ENCODE measurements at places on chromosomes 16 and 17.

DNA sequence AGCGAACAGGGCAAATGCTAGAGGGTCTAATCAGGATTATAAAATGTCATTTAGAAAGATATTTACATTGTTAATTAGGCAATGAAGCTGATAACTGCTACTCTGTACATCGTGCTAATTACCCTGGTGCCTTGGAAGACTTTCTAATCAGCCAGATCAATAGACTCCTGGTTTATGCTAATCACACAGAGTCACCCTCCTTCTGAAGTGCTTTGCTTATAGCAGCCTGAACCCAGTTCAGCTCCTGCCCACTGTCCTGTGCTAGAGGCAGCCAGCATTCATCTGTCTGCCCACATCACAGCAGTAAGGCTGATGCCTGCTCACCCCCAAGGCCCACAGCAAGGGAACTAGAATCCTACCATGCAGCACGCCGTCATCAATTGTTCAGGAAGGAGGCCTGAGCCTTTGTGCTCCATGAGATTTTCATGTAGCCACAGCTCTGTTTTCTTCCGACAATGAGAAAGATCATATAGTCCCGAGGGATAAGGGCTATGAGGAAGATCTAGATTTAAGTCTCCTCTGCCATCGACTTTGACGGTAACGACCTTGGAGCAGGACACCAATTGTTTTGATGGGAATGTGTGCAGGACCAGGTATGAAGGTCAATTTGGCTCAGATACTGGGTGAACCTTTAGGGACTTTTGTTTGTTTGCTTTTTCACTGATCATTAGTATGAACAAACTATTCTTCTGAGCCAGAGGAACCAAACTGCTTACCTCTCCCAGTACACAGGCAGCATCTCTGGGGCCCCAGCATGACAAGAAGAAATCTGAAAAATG is 12.5 kb upstream of the LYRM9 start:
- DNase-seq, result peak; percentile 40

DNA sequence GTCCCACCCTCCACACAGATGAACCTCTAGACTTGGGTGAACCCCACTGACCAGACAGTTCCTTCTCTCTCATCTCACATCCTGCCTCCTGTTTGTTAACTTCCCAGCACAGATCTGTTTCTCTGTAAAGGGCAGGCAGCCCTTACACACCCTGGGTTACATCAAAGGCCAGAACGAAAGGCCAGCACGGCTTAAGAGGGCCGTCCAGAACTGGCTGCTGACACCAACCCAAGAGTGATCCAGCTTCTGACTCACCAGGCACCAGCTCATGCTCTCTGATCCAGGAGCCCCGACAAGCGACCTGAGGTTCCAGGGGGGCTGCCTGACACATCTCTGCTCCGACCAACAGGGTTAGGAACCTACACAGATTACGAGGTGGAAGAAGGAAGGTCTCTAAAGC is 86.9 kb downstream of the MRM3 start:
- no peak for DNase-seq

DNA sequence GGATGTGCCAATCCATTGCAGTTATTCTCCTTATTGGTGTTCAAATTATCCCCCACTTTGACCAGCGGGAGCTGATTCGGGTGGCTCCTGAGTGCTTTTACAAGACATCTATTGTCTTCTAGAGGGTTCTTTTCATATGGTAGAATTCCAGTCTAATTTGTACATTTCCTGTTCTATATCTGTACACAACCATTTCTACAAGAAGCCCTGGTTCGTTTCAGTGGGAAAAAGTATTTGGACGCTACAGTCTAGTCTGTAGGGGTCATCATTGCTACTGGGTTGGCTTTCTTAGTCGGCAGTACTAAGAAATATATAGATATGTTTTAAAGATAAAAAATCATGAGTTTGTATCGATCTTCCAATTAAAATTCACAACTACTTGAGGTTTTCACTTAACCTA is 262.6 kb downstream of the MAP2K6 start:
- DNase-seq, result no peak

DNA sequence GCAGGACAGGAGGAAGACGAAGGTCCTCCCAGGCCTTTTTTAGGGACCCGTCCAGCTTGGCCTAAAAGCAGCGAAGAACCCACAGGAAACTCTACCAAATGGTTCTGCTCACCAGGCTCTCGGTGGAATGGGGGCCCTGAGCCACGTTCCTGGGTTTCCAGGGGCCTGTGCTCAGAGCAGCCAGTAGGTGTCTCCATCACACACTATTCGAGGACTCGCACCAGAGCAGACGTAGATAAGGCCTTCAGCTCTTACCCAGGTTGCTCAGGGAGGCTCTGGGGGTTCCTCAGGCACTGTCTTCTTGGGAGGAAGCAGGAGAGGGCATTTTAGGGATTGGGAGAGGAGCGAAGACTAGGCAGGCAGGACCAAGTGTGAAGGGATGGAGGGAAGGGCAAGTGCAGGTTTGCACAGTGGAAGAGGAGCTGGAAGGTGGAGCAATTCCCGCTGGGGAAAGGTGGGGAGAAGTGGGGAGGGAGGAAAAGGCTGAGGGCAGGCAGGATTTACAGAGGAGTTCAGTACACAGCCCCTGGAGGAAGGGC is 157.1 kb downstream of the RGS9 start:
- peak; percentile 59 for DNase-seq

GRCh38 chr17:56707312-56708219 is 114.1 kb downstream of the NOG start:
- DNase-seq, result no peak

Data from D721Med (cell line).